Activated CD4-positive, alpha-beta T cell treated with anti-CD3 and anti-CD28 coated beads, Interleukin-2, amount 50 U/mL, for 24 hours (primary cell): ENCODE measurements at places on chromosomes 6 and 20.

DNA sequence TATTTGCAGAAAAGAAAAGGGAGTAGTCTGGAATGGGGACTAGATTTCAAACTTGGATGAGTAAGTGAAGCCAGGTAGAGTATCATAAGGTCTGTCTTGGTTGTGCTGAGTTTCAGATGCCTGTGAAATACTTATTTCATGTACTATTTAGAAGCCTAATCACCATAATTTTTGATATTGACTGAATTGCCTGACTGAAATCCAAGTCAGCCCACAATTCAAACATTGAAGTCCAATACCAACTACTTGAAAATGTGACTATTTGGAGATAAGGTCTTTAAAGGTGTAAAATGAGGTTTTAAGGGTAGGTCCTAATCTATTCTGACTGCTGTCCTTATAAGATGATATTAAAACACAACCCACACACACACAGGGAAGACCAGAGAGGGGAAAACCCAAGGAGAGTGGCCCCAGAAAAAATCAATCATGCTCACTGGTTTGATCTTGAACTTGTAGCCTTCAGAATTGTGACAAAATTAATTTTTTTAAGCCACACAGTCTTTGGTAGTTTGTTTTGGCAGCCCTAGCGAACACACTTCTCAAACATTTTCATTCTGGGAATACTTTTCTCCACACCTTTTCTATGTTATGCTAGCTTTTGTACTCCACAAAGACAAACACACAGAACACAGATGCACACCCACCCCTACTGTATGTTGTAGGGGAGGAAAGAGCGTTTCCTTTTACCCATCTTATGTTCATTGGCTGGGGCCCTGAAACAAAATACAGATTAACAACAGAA lies 126.3 kb downstream of the HFE start:
- DNase-seq = no peak

- no peak for DNase-seq
Observed at GRCh38 chr6:25173951-25174474, 105.2 kb upstream of the CARMIL1 start.

DNA sequence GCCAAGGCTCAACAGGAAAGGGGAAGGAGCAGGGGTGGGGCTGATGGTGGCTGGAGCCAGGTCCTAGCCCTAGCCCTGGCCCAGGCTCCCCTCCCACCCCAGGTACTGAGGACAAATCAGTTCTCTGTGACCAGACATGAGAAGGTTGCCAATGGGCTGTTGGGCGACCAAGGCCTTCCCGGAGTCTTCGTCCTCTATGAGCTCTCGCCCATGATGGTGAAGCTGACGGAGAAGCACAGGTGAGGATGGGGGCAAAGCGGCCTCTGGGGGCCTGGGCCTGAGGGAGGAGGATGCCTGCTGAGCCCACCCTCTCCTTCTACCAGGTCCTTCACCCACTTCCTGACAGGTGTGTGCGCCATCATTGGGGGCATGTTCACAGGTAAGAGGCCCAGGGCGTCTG lies 15.0 kb downstream of the ERGIC3 start:
- no peak for DNase-seq

GRCh38 chr6:137846274-137846673 lies 20.8 kb upstream of the TNFAIP3 start:
- no peak for DNase-seq

DNA sequence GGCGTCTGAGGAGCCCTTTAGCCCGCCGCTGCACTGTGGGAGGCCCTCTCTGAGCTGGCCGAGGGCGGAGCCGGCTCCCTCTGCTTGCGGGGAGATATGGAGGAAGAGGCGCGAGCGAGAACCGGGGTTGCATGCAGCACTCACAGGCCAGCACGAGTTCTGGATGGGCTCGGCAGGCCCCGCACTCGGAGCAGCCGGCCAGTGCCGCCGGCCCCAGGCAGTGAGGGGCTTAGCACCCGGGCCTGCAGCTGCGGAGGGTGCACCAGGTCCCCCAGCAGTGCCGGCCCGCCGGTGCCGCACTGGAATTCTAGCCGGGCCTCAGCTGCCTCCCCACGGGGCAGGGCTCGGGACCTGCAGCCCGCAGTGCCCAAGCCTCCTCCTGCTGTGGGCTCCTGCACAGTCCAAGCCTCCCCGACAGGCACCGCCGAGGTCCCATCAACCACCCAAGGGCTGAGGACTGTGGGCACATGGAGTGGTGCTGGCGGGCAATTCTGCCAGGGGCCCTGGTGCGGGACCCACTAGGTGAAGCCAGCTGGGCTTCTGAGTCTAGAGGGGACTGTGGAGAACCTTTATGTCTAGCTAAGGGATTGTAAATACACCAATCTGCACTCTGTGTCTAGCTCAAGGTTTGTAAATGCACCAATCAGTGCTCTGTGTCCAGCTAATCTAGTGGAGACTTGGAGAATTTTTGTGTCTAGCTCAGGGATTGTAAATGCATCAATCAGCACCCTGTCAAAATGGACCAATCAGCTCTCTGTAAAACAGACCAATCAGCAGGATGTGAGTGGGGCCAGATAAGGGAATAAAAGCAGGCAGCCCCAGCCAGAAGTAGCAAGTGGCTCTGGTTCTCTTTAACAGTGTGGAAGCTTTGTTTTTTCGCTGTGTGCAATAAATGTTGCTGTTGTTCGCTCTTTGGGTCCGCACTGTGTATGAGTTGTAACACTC lies 329.7 kb upstream of the JARID2 start:
- no peak for DNase-seq

GRCh38 chr20:7399114-7399513 lies 541.1 kb downstream of the HAO1 start:
- no peak for DNase-seq

DNA sequence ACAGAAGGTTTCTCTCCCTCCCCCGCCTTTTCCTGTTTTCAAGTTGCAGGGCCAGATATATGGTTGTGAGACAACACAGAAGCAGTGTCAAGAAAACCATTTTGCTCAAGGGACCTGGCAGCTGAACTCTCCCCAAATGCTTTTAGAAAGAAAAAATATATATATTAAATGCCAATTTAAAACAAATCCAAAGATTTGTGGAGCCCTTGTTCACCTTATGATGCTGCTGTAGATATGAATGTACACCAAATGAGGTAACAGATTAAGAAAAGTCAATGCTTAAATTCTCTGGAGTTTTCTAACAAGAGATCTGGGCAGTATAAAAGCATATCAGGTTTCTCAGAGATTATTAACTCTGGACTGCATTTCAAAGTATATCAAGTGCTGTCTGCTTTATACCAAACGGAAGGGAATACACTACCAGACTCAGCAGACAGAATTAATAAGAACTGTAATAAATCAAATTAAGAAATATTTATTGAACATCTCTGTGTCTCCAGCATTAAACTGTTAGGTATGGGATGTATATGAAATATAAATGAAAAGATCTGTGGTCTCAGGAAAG lies 357.5 kb downstream of the HDGFL1 start:
- DNase-seq = no peak

DNA sequence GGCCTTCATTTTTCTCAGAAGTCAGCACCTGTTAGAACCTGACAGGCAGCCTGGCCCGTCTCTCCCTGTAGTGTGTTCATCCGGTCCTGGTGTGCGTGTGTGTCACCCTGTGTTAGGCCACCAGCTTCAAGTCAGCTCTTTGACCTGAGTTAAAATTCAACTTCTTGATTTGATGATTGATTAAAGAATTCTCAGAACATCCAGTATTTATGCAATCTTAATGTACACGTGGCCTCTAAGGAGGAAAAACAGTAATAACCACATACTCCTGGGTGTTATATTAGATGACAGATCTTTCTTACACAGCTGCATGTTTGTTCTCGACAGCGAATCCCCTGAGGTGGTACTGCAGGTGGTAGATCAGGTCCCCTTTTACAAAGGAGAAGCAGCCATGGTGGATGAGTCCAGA lies 19.1 kb upstream of the TMEM217 start:
- no peak for DNase-seq

DNA sequence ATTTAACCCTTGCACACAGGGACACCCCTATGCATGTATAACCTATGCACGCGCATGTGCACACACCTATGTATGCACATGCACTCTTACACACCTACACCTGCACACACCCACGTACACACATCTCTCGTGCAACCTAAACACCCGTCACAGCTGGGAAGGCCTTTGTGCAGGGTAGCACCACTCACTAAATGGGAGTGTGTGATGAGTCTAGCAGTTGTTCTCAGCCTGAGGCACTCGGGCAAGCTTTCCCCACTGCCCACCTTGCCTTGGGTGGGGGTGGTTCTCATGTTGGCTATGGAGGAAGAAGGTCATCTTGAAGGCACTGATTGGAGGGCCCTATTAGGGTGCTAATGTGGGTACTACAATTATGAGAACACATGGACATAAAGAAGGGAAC lies 85.8 kb downstream of the DLL1 start:
- no peak for DNase-seq

DNA sequence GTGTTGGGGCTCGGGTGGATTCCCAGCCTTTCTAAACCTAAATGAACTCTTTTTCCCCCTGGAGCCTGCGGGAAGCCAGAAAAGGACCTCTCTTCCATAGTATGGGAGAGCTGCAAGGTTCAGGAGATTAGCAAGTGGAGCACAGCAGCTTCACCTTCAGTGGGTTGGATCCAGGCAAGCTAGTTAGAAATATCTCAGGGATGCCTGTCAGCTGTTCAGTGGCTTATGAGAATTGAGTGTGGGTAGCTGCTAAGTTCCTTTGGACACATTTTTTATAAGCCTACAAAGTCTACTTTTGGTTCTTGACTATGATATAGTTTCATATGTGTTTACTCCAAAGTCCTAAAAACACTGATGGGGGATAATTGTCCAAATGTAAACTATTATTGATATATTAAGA lies 642.1 kb downstream of the EPM2A start:
- DNase-seq = no peak

- no peak for DNase-seq
Observed at GRCh38 chr6:107075951-107076381, 39.3 kb downstream of the BEND3 start.

DNA sequence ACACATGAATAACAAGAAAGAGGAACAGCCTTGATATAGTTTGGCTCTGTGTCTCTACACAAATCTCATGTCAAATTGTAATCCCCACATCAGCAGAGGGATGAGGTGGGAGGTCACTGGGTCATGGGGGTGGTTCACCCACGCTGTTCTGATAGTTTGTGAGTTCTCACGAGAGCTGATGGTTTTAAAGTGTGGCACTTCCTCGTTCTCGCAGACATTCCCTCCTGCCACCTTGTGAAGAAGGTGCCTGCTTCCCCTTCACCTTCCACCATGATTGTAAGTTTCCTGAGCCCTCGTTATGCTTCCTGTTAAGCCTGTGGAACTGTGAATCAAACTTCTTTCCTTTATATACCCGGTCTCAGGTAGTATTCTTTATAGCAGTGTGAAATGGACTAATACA lies 13.1 kb downstream of the SRPK1 start:
- DNase-seq = no peak

DNA sequence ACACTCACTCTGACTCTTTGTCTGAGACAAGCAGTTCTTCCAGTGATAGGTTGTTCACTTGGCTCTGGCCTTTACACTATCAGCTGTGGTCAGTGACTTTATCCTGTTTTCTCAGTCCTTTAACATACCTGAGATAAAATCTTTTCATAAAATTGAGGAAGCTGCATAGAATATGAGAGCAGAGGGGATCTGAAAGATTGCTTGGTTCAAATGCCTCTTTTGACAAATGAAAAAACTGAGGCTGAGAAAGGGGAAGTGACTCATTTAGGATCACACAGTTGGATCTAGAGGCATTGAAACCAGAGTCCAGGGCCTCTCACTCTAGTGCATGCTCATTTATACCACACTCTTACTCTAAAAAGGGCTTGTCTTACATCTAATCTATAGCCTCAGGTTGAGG lies 277.0 kb upstream of the TBX18 start:
- DNase-seq = no peak

DNA sequence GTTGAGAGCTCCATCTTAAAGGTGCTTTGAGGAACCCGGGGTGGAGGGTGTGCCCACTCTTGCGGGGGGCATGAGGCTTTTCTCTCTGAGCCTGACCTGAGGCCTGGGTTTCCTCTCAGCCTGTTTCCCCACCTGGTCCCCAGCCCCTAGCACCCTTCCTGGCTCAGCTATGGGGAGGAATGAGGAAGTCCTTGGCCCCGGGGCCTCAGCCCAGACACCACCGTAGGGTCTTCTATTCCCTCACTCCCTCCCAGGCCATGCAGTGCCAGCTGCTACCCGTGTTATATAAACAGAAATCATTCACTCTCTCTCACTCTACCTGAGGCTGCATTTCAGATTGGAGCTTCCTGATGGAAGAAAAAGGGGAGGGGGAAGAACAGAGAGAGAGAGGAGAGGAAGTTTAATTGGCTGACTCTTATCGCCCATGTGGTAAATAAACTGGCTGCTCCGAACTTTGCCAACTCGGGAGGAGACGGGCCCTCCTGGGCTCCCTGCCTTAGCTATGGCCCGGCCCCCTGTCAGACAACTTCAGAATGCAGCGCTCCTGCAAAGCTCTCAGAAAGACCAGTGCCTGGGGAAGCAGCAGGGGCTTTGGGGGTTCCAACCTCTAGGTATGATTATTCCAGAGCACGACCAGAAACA lies 2.8 kb downstream of the CDH22 start:
- no peak for DNase-seq

GRCh38 chr20:37940858-37941257 lies 37.9 kb downstream of the VSTM2L start:
- no peak for DNase-seq

- no peak for DNase-seq
Observed at GRCh38 chr6:42106112-42107023, 36.1 kb downstream of the C6orf132 start.

GRCh38 chr6:167706313-167707109 lies 120.2 kb upstream of the AFDN start:
- peak; percentile 63 for DNase-seq

DNA sequence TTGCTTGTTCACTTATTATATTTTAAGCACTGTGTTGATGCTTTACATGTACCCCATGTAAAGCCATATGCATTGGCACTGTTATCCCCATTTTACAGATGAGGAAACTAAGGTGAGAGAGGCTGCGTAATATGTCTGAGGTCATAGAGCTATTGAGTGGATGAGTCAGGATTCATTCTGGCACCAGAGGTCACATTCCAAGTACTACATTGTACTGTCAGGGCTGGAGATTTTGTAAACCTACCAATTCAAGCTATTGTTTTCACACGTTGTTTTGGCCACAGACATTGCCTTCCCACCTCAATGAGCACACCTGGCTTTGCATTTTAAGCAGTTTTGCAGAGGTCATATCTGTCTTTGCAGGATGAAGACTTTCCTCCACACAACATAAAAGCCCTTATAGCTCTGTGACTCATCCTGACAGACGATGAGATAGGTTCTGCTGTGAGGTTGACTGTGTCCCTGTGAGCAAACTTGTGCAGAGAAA lies 33.2 kb downstream of the ANKS1A start:
- no peak for DNase-seq

DNA sequence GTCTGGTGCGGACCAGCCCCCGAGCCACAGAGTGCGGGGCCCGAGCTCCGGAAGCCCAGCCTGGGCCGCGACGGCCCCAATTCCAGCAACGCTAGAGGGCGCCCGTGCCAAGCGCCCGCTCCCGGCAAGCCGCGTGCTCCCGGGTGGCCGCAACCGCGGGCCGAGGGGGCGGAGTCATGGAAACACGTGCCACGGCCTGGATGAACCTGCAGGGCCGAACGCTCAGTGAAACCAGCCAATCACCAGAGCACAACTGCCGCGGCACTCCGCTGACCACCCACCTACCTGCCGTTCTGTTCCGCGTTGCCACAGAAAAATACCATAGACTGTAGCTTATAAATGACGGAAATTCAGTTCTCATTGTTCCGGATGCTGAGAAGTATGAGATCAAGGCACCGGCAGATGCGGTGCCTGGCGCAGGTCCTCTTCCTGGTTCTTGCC lies 85.7 kb upstream of the FOXC1 start:
- DNase-seq = peak; percentile 37

GRCh38 chr6:13715444-13715883 lies 3.8 kb upstream of the RANBP9 start:
- DNase-seq = no peak
